Activated CD4-positive, alpha-beta T cell treated with anti-CD3 and anti-CD28 coated beads, Interleukin-2, amount 50 U/mL, for 48 hours (primary cell): ENCODE measurements at places on chromosomes 5 and 9.

- no peak for DNase-seq
These were observed 192.7 kb downstream of the DAB2IP start for GRCh38 chr9:121844098-121844497.

DNA sequence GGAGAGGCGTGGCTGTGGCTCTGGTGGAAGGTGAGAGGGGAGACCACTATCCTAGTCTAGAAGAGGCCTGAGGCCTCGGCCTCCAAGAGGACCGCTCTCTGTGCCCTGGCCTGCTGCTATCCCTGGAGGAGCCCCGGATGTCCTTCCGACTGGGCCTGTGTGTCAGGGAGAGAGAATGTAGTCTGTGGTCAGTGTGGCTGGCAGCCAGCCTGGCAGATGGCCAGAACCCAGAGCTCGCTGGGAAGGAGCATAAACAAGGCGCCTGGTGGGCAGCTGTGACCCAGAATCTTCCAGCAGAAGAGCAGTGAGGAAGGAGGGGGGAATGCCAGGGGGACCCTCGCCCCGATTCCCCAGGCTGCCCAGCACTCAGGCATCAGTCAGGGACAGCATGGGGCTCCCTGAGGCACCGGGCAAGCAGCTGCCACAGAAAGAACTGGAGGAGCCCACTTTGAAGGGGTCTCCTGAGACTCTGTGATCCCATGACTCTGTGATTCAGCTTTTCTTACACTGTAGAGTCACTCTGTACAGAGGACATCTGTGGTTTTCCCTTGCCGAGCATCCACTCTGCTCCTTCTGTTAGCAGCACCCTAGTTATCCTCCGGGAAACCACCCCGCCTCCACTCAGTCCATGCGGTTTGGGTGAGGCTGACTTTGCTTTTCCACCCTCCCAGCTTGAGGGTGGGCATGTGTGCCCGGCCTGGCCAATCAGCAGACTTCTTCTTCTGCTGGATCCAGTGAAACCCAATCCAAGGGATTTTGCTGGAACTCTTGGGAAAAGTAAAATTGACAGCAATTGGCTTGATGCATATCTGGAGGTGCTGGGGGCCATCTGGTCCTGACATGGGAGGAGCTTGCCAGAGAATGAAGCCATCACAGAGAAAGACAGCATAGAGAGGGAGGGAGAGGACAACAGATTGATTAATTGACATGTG, 46.2 kb upstream of the PWWP2A start:
- DNase-seq: peak; percentile 17

GRCh38 chr5:172444626-172445365, 9.5 kb downstream of the SH3PXD2B start:
- no peak for DNase-seq

DNA sequence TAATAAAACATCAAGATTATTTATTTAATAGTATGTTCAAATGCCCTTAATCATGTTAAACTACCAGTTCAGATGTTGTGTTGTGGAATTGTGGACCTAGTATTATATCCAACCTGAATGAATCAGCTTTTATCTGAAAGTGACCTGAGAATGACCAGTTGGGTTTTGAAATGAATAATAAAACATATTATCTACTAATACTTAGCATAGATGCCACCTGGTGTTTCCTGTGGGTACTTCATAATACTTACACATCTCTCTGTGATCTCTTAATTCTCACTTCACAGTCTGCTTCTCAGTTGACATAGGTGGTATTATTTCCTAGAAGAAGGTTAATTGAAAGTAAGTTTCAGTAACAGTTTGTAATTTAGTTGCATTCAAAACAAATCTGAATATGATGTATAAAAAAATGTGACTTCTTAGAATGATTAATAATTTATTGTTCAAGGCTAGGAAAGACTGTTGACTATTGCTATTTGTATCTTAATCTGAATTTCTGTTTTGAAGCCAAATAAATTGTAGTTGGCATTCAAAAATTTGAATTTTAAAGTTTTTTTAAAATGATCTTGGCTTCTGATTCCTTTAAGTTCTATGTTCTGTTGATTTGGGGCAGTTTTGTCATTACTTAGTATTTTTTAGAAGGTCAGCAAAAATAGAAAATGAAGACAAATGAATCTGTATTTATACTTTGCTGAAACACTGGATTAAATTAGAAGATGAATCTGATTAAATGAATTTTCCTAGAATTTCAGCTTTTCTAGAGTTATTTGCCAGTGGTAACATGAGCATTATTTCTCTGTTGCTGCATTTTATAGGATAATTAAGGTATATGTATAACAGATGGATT, 48.2 kb downstream of the KIF2A start:
- no peak for DNase-seq

DNA sequence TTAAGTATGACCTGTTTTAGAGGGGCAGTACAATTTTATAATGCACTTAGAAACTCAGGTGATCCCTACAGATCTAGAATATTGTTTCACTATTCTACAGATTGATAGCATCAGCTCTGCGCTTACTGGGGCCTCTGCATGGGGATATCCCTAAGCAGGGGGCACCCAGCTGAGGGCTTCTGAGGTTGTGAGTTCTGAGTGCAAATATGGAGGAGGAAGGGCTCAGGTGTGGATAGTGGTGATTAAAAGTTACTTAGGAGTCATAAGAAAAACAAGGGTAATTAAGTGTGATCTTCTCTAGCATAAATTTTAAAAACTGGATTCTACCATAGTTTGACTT, 274.4 kb downstream of the EFNA5 start:
- DNase-seq: no peak

DNA sequence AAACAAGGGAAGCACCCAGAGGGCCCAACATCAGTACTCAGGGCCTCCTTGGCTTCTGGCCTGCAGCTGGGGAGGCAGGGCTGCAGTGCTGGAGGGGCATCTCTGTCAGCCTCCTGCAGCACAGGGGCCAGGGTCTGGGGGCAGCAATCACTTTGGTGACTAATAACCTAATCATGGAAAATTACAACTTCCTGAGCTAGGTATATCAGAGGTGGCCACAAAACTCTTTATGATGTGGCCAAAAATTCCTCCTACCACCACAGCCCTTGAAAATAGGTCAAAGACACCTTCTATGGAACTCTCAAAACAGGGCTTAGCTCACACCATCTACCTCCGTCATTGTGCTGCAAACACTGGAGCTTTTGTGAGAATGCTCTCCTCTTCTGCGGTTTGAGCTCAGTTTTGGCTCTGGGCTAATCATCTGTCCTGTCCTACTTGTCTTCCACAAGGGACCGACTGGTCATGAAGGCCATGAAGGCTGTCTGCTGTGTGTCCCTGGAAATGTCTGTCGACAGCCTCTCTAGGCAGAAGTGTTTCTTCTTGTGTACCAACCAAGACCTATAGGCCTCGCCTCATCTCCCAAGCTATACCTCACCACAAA, 28.6 kb downstream of the CSF2 start:
- DNase-seq: no peak

DNA sequence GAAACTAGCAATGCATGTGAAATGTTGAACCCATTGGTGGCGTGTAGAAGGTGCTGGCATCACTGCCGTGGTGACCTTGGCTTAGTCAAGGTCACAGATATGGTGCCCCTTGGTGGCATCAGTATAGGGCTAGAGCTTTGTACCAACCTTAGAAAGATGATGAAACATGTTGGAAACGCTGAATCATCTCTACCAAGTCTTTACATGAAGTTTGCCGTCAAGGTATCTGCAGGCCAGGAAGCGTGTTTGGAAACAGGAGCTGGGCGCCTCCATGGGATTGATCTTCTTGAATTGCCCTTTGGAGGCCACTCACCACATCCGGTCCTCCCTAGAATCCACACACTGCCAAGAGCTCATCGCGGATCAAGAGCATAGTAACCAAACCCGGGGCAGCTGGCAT, 16.9 kb upstream of the BOD1 start:
- DNase-seq: no peak

DNA sequence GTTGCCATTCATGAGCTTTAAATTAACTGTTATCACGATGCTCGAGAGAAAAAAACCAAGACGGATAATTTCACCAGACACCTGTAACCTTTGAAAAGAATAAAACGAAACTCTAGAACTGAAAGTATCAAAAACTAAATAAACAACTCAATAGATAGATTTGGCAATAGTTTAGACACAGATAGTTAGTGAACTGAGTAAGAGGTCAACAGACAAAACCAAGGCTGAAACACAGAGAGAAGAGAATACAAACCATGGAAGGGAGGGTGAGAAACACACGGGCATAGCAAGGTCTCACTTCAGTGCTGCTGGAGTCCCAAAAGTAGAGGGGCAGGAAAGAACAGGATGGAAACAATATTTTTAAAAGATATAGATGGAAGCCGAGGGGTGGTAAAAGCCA, 3.3 kb upstream of the OR2V1 start:
- DNase-seq: no peak

GRCh38 chr9:88041447-88041846, 67.1 kb upstream of the CDK20 start:
- no peak for DNase-seq

DNA sequence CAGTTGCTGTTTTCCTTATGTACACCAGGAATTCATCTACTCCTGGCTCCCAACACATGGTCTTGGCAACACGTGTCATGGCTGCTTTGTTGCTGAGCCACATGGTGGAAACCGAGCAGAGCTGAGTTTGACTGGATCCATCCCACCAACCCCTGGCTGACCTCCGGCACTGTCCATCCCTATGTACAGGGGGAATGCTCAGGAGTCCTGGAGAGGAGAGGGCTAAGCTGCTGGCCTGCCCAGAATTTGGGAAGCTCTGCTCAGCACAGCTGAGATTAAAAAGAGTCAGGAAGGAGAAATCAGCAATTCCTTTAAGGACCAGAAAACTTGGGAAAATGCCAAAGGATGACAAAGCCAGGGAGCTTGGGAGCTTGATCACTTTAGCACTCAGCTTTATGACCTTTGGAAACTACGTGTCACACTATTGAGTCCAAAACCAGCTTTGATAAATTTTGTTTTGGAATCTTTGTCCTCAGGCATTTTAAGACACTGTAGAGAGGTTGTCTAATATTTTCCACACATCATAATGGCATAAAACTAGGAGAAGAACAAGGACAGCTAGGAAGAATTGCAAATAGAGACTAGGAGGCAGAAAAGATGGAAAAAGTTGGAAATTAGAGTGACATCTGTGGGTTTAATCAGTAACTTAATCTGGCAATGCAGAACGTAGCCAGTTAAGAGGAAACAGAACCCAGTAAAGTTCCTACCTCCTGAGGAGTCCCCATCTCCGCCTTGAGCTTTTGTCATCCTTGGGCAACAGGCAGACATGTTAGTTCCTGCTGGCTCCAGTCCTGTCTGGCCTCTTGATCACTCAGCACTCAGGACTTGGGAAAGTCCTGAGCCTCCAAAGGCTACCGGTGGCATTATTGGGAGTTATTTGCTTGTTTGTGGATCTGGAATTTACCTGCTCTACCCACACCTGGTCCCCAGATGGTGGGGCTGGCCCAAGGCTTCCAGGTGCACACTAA, 62.5 kb upstream of the PLPP1 start:
- DNase-seq: no peak

GRCh38 chr9:38006163-38006562, 62.9 kb downstream of the SHB start:
- DNase-seq: no peak

- DNase-seq: no peak
These were observed 168.0 kb upstream of the ZNF618 start for GRCh38 chr9:113707953-113708695.

- DNase-seq: no peak
These were observed 46.8 kb downstream of the ACO1 start for GRCh38 chr9:32431196-32431595.

GRCh38 chr5:100904259-100904861, 1.3 kb upstream of the ST8SIA4 start:
- peak; percentile 68 for DNase-seq

- no peak for DNase-seq
These were observed 71.3 kb upstream of the VCAN start for GRCh38 chr5:83400241-83400640.

GRCh38 chr9:99745085-99745484, 76.6 kb upstream of the NR4A3 start:
- DNase-seq: no peak

DNA sequence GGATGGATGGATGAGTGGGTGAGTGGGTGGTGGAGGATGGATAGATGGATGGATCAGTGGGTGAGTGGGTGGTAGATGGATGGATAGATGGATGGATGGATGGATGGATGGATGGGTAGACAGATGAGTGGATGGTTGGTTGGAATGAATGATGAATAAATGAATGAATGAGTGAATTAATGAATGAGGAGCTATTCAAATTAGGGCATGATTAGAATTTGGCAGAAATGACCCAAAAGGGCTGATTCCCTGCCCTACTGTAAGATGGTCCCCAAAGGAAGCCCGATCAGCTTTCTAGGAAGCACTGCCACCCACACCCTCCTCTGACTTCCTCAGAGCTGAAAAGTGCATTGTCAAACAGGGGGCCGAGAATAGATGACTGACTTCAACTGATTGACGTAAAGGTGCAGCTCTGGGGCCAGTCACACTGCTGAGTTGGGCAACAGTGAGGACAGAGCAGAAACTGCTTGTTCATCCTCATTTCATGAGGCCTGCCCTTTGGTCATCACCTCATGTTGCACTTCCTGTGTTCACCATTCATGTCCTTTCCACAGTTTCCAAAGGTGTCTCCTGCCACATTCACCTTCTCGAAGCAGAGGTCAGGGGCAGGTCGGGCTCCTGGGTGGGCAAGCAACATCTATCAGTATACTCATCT, 34.3 kb downstream of the NIPAL4 start:
- no peak for DNase-seq

GRCh38 chr5:98050583-98050982, 722.9 kb upstream of the RGMB start:
- DNase-seq: no peak

DNA sequence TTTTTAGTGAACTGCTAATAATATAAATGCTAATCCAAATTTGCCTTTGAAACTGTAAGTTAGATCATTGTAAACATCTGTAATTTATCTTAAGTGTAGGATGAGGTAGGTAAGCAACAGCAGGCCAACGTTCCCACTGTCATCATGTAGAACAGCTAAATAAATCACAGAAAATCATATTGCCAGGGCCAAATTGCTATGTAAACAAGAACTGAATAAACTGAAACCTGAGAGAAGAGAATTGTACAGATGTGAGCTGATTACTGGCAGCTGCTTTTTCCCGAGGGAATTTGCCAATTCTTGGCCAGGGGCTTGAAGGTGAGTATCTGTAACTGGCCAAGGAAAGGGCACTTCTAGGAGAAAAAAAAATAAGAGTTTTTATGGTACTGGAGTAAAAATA, 97.6 kb downstream of the CDH10 start:
- no peak for DNase-seq

- no peak for DNase-seq
These were observed 4.3 kb downstream of the MCTP1 start for GRCh38 chr5:95280401-95281095.

DNA sequence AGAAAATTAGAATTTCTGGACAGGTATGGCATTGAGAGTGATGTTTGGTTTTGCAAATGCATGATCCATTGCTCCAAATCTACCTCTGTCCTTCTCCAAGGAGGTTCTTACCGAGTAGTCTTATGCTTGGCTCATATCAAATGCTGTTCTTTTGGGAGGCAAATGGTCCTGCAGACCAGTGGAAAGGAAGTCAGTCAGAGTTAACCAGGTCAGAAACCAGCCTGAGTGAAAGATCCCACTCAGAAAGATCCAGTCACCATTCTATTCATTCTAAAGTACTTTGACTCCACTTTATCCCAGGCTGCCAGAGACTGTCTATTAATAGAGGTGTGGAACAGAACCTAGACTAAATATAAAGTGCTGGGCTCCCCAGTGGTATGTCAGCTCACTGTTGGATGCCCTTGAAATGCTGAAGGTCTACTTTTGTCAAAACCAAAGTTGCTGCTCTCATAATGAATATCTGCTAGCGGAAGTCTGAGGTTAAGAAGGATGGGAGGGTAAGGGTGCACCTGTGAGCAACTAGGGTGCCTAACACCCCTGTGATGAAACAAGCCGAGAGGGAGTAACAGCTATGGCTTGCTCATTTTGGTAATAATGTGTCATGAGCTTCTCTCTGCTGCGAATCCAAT, 302.2 kb downstream of the ZNF608 start:
- no peak for DNase-seq
